ENCODE measurements at places on chromosomes 11 and 22.
A peak's percentile ranks its signal among the peaks of the same experiment; 100 is the strongest.

GRCh38 chr22:39574779-39575551 lies 4.4 kb downstream of the CACNA1I start:
- no peak for DNase-seq

DNA sequence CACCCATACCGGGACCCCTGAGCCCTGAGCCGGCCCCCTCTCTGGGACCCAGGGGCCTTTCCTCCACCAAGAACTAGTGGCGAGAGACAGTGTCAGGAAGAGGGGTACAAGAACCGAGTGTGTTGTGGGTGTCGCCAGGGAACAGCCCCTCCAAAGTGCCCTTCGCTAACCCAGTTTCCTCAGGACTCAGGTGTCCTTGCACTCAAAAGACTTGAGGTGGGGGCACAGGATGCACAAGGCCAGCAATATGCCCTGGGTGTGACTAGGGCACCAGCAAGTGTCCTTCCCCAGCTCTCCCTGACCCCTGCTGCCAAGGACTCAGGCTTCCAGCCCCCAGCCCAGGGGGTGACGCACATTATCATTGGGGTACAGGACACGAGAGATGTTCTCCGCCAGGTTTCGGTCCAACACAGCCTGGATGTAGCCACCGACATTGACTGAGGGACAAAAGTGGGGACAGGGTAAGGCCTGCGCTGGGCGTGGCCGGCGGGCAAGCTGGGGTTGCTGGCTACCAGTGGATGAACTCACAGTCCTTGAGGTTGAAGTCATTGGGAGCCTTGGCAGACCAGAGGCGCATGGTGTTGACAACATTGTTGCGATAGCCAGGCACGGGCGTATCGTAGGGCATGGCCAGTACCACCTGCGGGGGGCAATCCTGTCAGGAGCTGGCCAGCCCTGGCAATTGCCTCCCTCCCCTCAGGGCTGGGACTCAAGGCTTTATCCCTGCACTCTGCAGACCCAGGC lies 4.7 kb downstream of the PYGM start:
- DNase-seq = no peak

DNA sequence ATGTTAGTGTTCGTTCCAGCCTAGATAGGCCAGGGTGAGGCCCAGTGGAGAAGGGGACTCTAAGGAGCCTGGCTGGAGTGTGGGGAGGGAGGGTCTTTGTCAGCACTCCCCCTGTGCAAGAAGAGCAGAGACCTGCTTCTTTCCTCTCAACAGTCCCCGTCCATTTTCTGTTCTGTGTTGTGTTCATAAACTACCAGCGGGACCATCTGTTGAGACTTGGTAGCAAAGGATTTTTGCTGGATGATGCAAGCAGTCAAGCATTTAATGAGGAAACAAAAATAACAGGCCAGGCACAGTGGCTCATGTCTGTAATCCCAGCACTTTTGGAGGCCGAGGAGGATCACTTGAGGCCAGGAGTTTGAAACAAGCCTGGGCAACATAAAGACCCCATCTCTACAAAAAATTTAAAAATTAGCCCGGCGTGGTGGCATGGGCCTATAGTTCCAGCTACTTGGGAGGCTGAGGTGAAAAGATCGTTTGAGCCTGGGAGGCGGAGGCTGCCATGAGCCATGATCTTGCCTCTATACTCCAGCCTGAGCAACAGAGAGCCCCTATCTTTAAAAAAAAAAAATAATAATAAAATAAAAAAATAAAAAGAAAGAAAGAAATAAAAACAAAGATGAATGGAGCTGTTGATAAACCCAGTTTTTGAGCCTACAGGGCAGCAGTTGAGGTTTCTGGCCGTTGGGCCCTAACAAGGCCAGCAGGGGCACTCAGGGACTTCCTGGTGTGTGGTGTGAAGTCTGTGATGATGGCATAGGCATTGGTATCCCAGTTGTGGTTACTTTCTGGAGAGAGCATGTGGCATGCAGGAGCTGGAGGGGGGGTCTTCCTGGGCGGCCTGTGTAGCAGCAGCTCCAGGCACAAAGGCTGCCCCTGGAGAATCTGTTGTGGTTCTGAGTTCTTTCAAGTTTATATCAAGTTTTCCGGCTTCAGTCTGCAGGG lies 1.7 kb upstream of the TXNRD2 start:
- no peak for DNase-seq

DNA sequence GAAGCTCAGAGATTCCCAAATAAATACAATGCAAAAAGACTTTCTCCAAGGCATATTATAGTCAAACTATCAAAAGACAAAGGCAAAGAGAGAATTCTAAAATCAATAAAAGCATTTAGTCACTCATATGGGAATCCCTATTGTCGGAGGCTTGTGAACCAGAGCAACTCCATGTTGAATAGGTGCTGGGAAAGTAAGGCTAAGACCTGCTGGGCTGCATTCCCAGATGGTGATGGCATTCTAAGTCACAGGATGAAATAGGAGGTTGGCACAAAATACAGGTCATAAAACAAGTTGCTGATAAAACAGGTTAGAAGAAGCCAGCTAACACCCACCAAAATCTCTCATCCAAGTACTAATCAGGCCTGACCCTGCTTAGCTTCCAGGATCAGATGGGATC lies 84.5 kb downstream of the JRKL start:
- no peak for DNase-seq

DNA sequence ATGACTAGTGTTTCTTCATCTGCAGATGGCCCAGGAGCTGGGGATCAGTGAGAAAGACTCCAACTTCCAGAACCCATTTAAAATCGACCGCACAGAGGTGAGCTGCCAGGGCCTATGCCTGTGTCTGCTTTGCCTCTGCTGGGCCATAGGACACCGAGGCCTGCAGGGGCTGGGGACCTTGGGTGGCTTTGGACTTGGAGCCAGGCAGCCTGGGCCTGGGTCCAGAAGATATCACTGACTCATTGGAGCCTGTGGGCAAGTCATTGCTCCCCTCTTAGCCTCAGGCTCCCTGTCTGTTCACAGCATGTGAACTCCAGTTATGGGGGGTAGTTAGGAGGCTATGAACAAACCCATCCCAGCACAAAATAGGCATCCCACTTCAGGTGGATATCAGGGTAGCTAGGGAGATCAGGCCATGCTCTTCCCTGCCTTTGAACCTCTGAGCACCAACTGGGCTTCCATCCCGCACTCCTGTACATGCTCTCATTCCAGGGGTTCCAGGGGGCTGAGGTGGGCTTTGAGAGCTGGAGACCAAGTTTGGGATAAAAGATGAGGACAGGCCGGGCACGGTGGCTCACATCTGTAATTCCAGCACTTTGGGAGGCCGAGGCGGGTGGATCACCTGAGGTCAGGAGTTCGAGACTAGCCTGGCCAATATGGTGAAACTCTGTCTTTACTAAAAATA lies 13.4 kb downstream of the CCDC134 start:
- DNase-seq = no peak

GRCh38 chr11:97567801-97568200 lies 1178.0 kb downstream of the JRKL start:
- no peak for DNase-seq

DNA sequence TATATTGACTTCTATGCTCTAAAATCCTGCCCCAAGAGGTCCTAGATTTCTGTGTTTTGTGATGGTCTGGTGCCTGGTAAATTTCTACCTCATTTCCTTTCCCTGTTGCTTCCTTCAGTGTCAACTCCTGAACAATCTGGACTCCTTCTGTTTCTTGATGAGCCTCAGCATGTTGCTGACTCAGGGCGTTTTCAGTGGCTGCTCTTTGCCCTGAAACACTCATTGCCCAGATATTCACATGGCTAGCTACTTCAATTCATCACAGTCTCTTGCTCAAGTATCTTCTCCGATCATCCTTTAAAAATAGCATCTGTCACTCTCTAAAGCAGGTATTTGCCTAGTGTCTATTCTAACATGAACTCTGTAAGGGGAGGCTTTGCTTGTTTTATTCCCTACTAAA lies 526.3 kb upstream of the RAG2 start:
- no peak for DNase-seq

- DNase-seq = no peak
Observed at GRCh38 chr11:15845261-15845660, 511.1 kb downstream of the SOX6 start.

GRCh38 chr11:2307501-2308331 lies 5.9 kb downstream of the TSPAN32 start:
- DNase-seq = no peak

DNA sequence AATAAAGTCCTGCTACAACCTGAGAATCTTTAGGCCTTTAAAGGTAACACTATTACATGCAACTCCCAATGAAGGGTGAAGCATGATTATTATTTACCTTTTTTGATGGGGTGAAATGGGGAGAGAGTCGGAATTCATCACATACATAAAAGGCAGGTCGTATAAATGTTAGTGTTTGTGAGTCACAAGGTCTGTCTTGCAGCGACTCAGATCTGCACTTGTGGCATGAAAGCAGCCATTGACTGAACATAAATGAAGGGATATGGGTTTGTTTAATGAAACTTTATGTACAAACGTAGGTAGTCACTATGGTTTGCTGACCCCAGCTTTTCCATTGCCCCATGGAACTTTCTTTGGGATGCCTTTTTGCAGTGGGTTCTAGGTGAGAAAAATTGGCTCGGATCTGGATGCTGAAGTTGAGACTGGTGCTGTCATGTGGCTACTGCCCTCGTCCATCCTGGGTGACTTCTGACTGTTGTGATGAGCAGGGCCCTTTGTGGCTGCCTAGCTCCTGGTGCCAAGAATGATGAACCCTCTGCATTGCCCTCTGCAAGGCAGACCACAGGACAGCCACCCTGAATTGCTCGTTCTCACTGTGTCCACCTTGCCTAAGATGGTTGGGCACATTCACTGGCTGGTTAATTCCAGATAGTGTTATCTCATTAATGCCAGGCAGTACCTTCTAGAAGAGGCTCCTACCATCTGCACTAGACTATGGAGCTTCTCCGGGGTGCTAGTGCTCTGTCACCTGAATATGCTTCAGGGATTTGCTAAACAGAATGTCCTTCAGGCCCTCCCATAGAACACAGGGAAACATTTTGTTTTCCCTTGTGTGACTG lies 11.3 kb downstream of the GGTLC2 start:
- DNase-seq = no peak

DNA sequence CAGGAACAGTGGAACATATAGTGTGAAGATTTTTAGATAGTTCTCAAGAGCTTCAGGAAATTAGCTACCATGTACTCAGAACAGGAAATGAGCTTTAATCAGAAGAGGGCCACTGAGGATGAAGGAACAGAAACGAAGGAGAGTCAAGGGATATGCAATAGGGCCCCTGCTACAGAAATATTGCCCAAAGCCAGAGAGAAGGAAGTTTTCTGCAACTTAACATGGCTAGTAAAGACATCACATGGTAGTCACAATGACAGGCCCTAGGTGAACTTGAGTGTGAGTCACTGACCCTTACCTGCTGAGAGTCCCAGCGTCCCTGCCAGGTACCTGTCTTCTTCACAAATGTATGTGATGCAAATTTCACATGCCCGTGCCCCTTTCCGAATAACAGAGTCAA lies 25.2 kb upstream of the CARD16 start:
- DNase-seq = no peak

- DNase-seq = no peak
Observed at GRCh38 chr11:9703280-9703679, 39.4 kb downstream of the SWAP70 start.

DNA sequence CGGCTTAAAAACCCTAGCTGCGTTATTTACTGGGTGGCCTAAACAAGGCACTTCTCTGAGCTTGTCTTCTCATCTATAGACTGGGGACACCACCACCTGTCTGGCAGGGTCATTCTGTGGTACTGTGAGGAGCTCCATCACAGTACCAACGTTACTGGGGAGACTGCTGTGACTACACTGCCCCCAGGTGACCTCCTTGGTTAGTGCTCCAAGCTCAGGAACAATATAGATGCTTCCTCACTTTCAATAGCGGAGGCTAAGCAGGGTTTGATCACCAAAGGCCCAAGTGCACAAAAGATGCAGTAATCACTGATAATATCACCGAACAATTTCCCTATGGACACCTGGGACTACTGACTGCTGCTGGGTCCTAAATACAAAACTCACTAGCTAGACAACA lies 18.8 kb downstream of the PRPF19 start:
- no peak for DNase-seq

- DNase-seq = peak; percentile 52
Observed at GRCh38 chr11:60978546-60979380, 7.3 kb downstream of the CD6 start.

GRCh38 chr11:45968901-45969300 lies 46.4 kb downstream of the LARGE2 start:
- DNase-seq = no peak

- no peak for DNase-seq
Observed at GRCh38 chr11:115724666-115725065, 220.5 kb upstream of the CADM1 start.

DNA sequence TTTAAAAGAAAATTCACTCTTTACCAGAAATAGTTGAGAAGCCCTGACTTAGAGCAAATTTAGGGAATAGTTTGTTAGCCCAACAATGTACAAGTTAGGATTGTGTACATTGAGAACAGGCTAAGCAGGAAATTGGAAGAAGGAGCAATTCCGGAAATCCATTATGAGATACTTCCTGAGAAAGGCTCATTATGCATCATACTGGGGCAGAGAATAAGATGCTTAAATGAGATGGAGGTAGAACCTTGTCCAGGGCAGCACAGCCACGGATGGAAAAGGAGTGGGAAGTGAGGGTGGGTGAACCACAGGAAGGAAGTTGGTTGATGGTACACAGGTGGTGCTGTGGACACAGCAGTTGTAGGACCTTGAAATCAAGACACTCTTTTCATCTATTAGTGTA lies 180.2 kb downstream of the PGR start:
- DNase-seq = no peak

GRCh38 chr11:118310781-118311485 lies 6.4 kb downstream of the CD3E start:
- no peak for DNase-seq

- DNase-seq = no peak
Observed at GRCh38 chr11:16840951-16841350, 102.5 kb downstream of the C11orf58 start.

DNA sequence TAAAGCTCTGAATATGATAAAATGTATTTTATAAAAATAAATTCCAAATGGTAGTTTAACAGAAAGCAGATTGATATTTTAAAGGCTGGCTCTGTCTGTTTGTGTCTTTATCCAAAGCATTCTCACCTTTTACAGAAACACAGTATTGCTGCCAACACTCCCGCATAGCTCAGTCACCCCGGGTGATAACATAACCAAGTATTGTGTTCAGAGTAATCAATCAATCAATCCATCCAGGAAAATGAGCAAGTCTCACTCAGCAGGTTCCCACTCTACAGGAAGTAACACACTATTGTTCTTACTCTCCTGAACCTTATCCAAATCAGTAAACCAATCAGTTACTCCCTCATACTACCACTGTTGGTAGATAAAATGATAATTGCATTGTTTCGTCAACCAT lies 203.4 kb downstream of the LRRC4C start:
- no peak for DNase-seq

DNA sequence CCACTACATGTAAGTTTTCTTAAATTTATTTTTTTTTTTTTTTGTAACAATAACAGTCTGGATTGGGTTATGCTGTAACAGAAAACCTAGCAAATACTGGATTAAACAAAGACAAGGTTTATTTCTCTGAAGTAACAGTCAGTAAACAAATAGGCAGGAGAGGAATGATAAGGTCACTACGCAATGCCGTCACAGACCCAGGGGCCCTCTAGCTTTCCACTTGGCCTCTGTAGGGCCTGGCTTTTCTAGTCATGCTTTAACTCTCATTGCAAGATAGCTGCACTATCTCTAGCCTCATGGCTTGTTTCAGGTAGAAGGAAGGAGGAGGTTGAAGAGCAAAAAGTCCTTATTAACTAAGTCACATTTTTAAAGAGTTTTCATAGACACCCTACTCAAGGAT lies 6.5 kb downstream of the OR10A6 start:
- DNase-seq = no peak

All from activated T-helper 9 cell treated with anti-CD3 and anti-CD28 coated beads, Interleukin-2, amount 50 U/mL, for 16 hours (primary cell).